Spinal cord (tissue), 10 donors: ENCODE measurements at places on chromosomes 13 and 19.

GRCh38 chr19:41991025-41991424 is 3.0 kb downstream of the ATP1A3 start:
- no peak overlapping the region for H3K27ac ChIP-seq
- H3K36me3 ChIP-seq, result peaks cover 54% of the 10 kb centered on the region
- H3K27me3 ChIP-seq, result no peaks in the 10 kb centered on the region
- no peak overlapping the region for H3K4me3 ChIP-seq

DNA sequence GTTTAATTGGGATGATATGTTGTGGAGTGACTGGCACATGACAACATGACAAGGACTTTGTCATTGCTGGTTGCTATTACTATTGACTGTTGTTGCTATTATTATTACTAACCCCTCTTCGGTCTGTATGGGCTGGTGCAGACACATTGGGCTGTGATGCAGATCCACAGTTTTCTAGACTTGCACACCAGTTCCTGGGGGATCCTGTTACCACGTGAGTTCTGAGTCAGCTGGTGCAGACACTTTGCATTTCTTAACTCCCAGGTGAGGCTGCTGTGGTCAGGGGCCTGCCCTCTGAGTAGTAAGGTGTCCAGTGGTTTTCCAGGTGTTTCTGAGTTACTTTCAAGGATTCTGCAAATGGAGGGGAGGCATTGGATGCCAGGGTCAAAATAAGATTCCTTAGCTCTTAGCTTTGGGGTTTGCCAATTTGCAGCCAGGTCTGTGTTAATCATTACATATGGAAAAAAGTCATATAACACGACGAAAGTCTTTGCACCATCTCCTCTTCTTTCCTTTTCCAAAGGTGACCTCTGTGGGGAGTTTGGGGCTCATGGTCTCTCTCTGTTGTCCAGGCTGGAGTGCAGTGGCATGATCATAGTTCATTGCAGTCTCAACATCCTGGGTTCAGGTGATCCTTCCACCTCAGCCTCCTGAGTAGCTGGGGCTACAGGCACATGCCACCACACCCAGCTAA is 19.3 kb downstream of the BICRA start:
- peaks cover 18% of the 10 kb centered on the region for H3K4me1 ChIP-seq
- H3K27ac ChIP-seq, result no peak overlapping the region
- no peak for DNase-seq
- H3K27me3 ChIP-seq, result no peaks in the 10 kb centered on the region

DNA sequence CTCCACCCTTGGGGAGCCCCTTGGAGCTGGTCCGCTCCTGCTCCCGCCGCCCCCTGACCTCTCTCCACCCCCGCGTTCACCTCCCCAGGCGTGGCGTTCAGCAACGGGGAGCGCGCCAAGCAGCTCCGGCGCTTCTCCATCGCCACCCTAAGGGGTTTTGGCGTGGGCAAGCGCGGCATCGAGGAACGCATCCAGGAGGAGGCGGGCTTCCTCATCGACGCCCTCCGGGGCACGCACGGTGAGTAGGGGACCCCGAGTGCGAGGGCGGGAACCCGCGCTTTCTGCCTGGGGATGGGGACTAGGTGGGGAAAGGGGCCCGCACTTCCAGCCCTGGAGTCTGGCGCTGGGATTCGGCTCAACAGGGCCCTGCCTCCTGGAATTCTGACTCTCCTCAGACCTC is 1.7 kb downstream of the CYP2A13 start:
- no peak overlapping the region for H3K4me3 ChIP-seq
- H3K4me1 ChIP-seq, result no peaks in the 10 kb centered on the region
- DNase-seq, result no peak
- H3K27me3 ChIP-seq, result peaks cover 8% of the 10 kb centered on the region

GRCh38 chr13:94712287-94712811 is at the start of gene SOX21:
TSS of gene SOX21 (minus strand) at chr13:94712545. CDS start at chr13:94712049, 496 bp downstream.
- peak; percentile 79 for DNase-seq
- H3K27me3 ChIP-seq, result peaks cover 67% of the 10 kb centered on the region
- peaks cover 31% of the 10 kb centered on the region for H3K4me1 ChIP-seq
- H3K4me3 ChIP-seq, result peak within 1 kb of the TSS; percentile 62
- H3K36me3 ChIP-seq, result no peaks in the 10 kb centered on the region

DNA sequence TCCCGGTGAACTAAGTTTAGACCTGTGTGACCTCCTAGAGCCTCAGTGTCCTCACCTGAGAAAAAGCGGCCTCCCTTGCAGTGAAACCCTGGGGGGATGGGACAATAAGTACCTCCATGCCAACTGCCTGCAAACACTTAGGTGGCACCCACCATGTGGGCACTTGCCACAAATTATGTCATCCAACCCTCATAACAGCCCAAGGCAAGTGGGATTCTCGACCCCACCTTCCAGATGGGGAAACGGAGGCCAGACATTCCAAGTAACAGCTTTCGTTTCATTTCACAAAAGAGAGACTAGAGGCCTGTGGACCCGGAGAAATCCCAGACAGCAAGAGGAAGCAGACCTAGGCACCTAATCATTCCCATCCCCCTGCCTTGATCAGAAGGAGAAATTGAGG is 6.9 kb downstream of the REX1BD start:
- no peak for DNase-seq
- H3K27ac ChIP-seq, result no peak overlapping the region
- no peak overlapping the region for H3K4me3 ChIP-seq
- H3K4me1 ChIP-seq, result peaks cover 44% of the 10 kb centered on the region

- H3K27ac ChIP-seq, result peak overlapping the region; percentile 99
- no peaks in the 10 kb centered on the region for H3K27me3 ChIP-seq
- H3K4me3 ChIP-seq, result peak overlapping the region; percentile 85
- DNase-seq, result no peak
- H3K36me3 ChIP-seq, result peaks cover 7% of the 10 kb centered on the region
These were observed 796 bp upstream of the LSM14A start for GRCh38 chr19:34171539-34171876.

DNA sequence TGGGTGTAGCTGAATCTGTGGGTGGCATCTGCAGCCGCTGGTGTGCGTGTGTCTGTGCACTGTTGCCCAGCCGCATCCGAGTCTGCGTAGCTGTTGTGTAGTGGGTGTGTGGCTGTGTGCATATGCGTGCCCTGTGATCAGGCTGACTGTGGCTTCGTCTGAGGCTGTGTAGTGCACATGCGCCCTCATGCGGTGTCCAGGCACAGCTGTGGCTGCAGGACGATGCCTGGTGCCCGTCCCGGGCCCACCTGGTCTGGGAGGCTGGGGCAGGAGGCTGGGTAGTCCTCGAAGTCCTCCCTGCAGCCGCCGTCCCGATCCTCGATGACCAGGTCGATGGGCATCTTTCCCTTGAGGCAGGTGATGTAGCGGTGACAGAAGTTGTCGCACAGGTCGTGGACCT is 4.9 kb downstream of the MEIS3 start:
- H3K36me3 ChIP-seq, result peaks cover 48% of the 10 kb centered on the region
- H3K4me3 ChIP-seq, result no peak overlapping the region
- no peak overlapping the region for H3K27ac ChIP-seq
- H3K27me3 ChIP-seq, result peaks cover 1% of the 10 kb centered on the region
- DNase-seq, result no peak

GRCh38 chr19:8413629-8413995 is 507 bp downstream of the MARCHF2 start:
- no peak for DNase-seq
- H3K36me3 ChIP-seq, result peaks cover 5% of the 10 kb centered on the region
- H3K4me3 ChIP-seq, result peak overlapping the region; percentile 38

GRCh38 chr13:73339086-73339485 is 280.3 kb downstream of the KLF5 start:
- DNase-seq, result no peak
- no peaks in the 10 kb centered on the region for H3K36me3 ChIP-seq
- no peak overlapping the region for H3K27ac ChIP-seq
- H3K27me3 ChIP-seq, result no peaks in the 10 kb centered on the region
- no peak overlapping the region for H3K4me3 ChIP-seq
- no peaks in the 10 kb centered on the region for H3K4me1 ChIP-seq

DNA sequence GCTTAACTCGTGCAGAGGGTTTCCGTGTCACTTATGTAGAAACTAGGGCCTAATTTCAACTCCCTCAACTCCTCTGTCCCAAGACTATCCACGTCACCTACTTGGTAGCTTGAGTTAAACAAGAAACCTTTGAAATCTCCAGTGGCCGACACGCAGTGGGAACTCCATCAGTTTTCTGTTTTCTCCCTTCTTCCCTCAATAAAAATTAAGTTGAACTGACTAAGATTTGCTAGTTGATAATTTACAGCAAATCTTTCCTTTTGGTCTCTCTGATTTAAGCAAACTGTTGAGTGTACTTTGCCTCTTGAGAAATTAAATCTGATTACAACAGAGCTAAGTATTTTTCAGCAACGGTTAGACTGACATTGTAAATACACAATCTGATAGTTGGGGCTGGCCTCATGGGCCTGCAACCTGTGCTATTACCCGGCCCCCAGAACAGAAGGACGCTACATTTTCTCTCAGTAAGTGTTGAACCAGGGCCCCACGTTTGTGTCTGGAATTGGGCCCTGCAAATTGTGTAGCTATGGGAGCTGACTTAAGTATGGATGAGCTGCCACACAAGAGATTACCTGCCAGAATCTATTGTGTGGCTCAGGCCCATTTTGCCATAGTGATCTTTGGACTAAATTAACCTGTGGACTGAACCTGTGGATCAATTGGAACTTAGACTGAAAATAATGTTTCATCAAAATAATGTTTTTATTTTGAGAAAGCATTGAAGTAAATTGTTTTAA is 708 bp upstream of the ESD start:
- no peaks in the 10 kb centered on the region for H3K27me3 ChIP-seq
- DNase-seq, result no peak
- peak overlapping the region; percentile 82 for H3K4me3 ChIP-seq
- H3K27ac ChIP-seq, result peak overlapping the region; percentile 90

DNA sequence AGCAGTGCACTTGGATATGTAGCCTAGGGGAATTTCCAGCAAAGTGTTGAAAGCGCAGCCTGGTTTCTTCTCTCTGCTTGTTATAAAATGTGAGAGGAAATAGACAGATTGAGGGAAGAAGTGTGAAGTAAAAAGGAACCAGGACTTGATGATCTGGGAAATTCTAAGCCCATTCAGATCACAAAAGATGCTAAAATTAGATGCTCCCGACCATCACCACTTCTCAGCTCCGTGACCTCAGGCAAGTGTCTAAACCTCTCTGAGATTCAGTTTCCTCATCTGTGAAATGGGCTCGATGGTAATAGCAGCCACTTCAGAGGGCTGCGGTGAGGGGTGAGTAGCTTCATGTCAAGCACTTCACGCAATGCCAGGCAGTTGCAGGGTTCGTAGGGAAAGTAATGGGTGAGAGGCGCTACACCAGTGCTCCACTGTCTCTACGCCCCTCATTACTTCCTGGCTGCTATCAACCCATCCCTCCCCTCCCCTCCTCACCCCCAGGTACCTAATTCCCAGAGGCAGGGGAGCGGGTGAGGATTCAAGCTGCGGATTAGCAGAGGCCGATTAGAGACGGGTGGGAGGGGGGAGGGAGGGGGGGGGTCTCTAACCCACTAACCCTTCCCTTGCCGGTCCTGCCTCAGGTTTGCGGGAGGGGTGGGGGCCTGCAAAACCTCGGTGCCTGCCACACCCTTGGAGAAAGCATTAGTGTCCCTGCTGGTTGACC is 9.0 kb upstream of the NFIC start:
- DNase-seq, result no peak
- peaks cover 35% of the 10 kb centered on the region for H3K4me1 ChIP-seq
- H3K4me3 ChIP-seq, result no peak overlapping the region
- no peak overlapping the region for H3K27ac ChIP-seq
- H3K36me3 ChIP-seq, result peaks cover 3% of the 10 kb centered on the region

GRCh38 chr19:2351591-2351990 is 8.5 kb upstream of the TMPRSS9 start:
- H3K36me3 ChIP-seq, result peaks cover 79% of the 10 kb centered on the region
- H3K4me3 ChIP-seq, result no peak overlapping the region
- H3K4me1 ChIP-seq, result no peaks in the 10 kb centered on the region
- no peak for DNase-seq

DNA sequence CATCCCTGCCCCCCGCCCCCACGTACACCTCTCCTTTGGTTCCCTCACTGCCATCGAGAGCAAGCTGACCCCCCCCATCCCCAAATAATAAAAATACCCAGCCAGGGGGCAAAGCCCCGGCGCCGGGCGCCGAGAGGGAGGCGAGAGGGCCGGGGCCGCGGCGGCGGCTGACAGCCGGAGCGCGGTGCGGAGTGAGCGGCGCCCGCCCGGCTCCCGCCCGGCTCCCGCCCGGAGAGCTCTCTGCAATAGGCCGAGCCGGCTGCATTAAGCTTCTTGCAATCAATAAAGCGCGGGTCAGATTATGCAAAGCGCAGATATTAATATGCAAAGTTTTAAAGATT is 40.9 kb downstream of the DEDD2 start:
- peak overlapping the region; percentile 69 for H3K27ac ChIP-seq
- H3K36me3 ChIP-seq, result no peaks in the 10 kb centered on the region
- peaks cover 26% of the 10 kb centered on the region for H3K27me3 ChIP-seq
- H3K4me3 ChIP-seq, result peak overlapping the region; percentile 46
- peaks cover 44% of the 10 kb centered on the region for H3K4me1 ChIP-seq
- DNase-seq, result no peak

DNA sequence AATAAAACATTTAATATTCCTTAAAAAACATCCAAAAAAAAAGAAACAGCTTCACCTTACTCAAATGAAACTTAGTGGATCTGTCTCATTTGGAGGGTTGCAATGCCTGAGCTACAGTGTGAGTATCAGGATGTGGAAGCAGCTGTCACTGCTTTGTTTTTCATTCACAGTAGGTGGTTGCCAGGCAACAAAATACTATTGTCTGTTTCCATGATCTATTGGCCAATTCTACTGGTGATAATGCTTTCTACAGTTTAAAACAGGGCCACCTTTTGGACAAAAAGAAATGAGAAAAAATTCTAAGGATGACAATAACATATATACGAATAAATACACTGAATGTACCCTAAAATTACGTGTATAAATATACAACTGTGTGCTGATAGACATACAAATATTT is 3.0 kb downstream of the ENOX1 start:
- peaks cover 15% of the 10 kb centered on the region for H3K4me1 ChIP-seq
- H3K36me3 ChIP-seq, result no peaks in the 10 kb centered on the region
- H3K27ac ChIP-seq, result no peak overlapping the region
- no peak overlapping the region for H3K4me3 ChIP-seq
- DNase-seq, result no peak

DNA sequence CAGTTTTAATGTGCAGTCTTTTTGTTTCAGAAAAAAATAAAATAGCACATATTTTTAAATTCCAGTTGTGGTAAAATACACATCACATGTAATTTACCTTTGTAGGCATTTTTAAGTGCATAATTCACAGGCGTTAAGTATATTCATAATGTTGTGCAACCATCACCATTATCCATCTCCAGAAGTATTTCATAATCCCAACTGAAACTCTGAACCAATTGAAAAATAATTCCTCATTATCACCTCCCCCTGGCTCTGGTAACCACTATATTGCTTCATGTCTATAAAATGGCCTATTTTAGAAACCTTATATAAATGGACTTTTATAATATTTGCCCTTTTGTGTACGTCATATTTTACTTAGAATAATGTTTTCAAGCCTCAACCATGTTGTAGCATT is 756.5 kb upstream of the KLHL1 start:
- H3K27me3 ChIP-seq, result no peaks in the 10 kb centered on the region
- DNase-seq, result no peak
- H3K4me1 ChIP-seq, result no peaks in the 10 kb centered on the region
- no peak overlapping the region for H3K27ac ChIP-seq
- no peak overlapping the region for H3K4me3 ChIP-seq

GRCh38 chr19:2624537-2625091 is 77.9 kb downstream of the GNG7 start:
- peaks cover 13% of the 10 kb centered on the region for H3K4me1 ChIP-seq
- H3K27ac ChIP-seq, result no peak overlapping the region
- H3K4me3 ChIP-seq, result no peak overlapping the region
- H3K36me3 ChIP-seq, result peaks cover 8% of the 10 kb centered on the region
